Activated CD8-positive, alpha-beta memory T cell treated with anti-CD3 and anti-CD28 coated beads for 48 hours (primary cell): ENCODE measurements at places on chromosomes 7 and 10.

DNA sequence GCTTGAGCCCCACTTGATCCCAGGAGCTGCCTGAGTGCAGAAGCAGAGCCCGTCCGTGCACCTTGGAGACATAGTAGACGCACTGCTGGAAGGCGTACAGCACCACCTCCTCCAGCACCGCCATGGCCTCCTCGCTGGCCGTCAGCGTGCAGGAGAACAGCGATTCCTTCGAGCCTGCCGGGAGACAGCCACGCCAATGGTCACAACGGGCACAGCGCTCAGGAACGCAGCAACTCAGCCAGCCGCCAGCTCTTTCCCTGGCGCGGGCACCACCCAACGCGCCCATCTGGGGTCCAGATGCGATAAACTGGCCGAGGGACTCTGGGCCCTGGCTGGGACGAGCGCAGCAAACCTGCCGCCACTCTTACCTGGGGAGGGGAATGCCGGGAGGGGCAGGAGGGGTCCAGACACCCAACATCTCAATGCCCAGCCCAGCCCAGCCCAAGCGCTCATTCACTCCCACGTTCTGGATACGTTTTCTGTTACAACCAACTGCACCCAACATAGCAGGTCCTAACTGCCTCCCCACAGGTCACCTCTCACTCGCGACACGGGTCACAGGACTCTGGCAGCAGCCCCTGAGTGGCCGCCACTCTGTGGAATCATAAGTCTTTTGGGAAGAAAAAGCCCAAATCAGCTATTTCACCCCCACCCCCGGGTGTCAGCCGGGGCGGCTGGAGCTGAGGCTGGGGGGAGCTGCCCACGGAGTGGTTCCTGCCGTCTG is 41.9 kb downstream of the AP5Z1 start:
- no peak for DNase-seq

DNA sequence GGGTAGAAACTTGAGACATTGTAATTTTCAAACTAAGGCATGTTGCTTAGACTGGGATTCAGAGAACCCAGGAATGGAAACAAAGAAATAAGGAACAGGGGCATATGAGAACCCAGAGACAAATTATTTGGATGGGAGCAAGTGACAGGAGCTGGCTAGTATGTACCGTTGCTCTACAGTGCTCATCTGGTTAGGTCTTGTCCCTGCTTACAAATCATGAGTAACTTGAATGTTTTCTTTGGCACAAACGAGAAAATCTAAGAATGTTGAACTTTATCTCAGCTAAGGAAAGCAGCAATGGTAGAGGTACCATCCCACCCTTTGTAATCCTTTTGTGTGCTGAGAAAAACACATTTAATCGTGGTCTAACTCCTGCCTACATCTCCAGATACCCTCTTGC is 116.0 kb upstream of the IMMP2L start:
- no peak for DNase-seq

- no peak for DNase-seq
Observed at GRCh38 chr10:131001438-131001837, 310.1 kb downstream of the TCERG1L start.

- no peak for DNase-seq
Observed at GRCh38 chr7:26714006-26714405, 150.4 kb downstream of the SKAP2 start.

DNA sequence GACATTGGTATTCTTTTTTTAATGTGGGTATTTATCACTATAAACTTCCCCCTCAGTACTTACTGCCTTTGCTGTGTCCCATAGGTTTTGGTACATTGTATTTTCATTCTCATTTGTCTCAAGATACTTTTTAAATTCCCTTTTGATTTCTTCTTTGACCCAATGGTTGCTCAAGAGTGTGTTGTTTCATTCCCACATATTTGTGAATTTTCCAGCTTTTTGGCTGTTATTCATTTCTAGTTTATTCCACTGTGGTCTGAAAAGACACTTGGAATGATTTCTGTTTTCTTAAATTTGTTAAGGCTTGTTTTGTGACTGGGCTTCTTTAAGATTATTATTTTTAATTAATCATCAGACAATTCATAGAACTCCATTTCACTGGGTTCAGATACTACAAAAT is 105.0 kb downstream of the EPC1 start:
- no peak for DNase-seq

GRCh38 chr10:17144757-17145156 is 15.1 kb upstream of the CUBN start:
- peak; percentile 17 for DNase-seq

- DNase-seq = no peak
Observed at GRCh38 chr10:77261146-77261545, 376.5 kb downstream of the KCNMA1 start.

GRCh38 chr10:99537086-99537988 is 4.6 kb downstream of the NKX2-3 start:
- no peak for DNase-seq

- DNase-seq = peak; percentile 60
Observed at GRCh38 chr10:103678178-103678526, 177.2 kb downstream of the SH3PXD2A start.

DNA sequence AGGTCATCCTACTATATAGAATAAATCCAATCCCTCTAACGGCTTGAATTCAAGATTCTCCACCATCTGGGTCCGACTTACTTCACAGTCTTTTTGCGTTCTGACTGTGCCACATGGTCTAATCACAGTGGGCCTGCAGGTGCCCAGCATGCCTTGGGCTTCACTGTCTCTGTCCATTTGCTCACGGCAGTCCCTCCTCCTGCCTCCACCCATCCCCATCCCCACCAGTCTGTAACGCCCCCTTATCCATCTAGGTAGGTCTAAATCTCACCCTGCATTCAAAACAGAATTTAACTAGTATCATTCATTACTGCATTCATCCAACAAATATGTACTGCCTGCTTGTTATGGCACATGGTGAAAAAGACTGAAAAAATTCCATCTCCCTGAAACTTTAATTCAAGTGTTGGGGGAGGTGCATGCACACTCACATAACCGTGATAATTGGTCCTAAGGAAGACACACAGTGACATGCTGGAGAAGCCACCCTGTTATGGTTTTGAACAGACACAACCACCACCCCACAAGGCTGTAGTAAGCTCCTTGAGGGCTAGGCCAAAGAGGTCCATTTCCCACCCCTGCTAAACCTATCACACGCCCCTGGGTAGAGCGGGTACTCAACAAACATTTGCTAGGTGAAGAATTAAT is 24.2 kb downstream of the SORBS1 start:
- DNase-seq = no peak

DNA sequence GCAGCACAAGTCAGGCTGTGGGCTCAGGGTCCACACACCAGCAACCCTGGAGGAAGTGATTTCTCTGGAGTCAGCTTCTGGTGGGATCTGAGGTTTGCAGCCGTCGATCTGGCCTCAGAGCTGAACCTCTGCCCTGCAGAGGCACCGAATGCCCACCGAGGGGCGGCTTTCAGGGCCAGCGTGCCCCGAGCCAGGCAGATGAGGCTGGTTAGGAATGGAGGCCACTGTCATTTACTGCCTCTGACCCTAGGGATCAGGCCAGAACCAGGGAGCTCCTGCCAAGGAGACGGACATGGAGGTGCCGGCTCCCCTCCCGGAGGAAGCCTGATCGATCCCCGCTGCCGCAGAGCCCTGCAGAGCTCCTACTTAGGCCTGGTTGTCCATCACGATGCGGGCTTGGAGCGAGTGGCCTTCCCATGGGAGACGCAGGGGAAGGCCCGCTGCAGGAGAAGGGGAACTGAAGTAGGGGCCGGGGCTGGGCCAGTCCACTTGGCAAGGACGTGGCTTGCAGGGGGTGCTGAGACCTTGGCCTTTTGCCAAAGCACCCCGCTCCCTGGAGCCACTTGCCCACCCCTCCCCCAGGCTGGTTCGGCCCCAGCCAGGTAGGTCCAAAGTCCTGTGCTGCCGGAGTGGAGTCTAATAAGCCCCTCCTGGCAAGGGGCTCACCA is 19.6 kb upstream of the ELFN1 start:
- no peak for DNase-seq

DNA sequence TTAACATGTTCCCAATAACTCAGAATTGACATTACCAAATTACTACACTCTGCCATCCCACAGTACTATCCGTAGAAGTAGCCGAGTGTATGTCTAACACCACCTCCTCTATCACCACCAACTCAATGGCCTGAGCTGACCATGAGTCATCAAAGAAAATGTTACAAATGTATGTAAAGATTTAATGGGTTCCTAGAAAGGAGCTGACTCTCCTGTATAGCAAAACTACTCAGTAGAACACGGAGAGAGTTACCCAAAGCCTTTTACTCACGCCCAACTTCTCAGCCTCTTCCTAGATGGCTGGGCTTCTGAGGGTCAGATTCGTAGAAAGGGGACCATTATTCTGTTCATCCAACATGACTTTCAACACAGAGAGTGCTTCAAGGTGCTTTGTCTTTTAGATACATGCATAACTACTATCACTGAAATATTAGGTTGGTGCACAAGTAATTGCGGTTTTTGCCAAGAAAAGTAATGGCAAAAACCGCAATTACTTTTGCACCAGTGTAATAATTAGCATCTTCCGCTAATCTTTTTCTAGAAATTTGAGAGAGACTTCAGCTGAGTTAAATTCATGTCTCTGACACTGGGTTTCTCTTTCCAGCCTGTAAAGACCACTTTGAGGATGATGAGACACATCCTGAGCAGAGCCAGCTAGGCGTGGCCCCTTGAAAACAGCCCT is 24.0 kb upstream of the NANOS1 start:
- no peak for DNase-seq

- no peak for DNase-seq
Observed at GRCh38 chr7:106844279-106844997, 20.6 kb upstream of the PIK3CG start.

GRCh38 chr10:86141896-86142295 is 224.7 kb downstream of the GRID1 start:
- no peak for DNase-seq

DNA sequence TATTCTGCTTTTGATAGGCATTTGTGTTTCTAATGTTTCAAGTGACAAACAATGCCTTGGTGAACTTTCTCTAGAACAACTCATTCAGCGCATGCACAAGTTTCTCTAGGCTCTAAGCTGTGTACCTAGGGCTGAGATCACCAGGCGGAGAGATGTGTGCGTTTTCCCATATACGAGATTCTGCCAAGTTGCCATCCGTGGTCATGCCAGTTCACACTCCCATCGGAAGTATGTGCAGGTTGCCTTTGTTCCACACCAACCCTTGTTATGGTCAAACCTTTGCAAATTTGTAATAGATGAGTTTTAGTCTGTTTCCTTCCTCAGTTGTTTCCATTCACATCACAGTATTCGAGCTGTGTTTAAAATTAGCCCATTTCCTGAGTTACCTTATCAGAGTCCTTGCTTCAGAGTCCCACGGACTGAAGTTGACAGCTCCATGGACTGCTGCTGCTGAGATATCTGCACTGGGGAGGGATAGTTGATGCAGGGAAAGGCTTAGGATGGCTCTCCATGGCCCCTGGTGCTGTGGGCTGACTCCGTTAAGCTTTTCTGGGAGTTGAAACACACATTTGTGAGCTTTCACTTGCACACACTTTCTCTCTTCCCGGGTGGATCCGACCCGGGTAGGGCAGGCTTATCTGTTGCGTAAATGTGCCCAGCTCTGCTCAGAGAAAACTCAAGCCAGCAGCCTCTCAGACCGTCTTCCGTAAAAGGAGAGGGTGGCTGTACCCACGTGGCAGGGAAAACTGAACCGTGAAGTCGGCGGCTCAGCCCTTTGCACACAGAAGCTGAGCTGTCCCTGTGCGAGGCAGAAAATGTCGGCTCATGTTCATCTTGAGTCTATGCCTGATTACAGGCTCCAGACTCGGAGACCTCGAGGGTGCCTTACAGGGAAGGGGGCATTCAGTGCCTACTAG is 49.4 kb downstream of the HK1 start:
- DNase-seq = no peak

GRCh38 chr10:85448716-85449115 is 917.9 kb downstream of the GRID1 start:
- no peak for DNase-seq

DNA sequence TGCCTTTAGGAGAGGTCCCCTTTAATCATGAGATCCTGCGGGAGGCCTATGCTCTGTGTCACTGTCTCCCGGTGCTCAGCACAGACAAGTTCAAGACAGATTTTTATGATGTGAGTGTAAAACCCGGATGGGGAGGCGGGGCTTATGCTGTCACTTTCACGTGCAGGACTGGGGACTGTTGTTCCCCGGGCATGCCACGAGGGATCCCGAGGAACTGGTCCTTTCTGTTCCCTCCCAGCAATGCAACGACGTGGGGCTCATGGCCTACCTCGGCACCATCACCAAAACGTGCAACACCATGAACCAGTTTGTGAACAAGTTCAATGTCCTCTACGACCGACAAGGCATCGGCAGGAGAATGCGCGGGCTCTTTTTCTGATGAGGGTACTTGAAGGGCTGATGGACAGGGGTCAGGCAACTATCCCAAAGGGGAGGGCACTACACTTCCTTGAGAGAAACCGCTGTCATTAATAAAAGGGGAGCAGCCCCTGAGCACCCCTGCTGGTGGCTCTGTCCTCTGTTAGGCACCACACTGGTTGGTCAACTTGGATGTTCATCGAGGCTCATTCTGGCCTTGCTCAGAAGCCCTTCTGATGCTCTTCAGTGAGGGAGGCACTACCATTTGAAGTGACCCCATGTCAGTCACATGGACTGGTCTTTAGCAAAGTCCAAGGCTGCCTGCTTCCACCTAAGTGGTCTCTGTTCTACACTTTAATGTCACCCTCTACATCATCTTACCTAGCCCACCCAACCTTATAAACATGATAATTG is 2.8 kb downstream of the COPS6 start:
- DNase-seq = no peak
